Cerebellar nuclear complex (tissue), 1 donor: ENCODE measurements at places on chromosomes 4 and X.

DNA sequence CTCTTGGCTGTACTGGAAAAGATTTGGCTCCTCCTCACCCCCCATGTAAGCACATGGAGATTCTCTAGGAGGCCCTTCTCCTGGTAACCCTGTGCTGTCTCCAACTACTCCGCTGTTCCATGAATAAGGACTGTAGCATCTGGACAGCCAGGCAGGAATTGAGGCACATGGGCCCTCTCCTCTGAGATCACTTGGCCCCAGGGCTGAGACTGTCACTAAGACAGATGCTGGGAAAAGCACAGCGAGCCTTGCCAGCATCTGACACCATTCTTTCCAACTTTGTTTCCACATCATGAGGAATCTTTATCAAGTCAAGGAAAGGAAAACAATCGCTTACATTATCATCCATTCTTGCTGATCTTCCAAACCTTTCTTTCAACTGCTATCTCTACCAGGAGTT lies 222.6 kb upstream of the INTU start:
- DNase-seq, result no peak

- no peak for DNase-seq
These were observed 448.3 kb upstream of the ZFP42 start for GRCh38 chr4:187547316-187547715.

- DNase-seq, result no peak
These were observed 121.8 kb downstream of the TSPAN5 start for GRCh38 chr4:98536631-98537030.

- DNase-seq, result no peak
These were observed 159.8 kb upstream of the JADE1 start for GRCh38 chr4:128649575-128650205.

- no peak for DNase-seq
These were observed 70.6 kb downstream of the RNF150 start for GRCh38 chr4:141062651-141063050.

DNA sequence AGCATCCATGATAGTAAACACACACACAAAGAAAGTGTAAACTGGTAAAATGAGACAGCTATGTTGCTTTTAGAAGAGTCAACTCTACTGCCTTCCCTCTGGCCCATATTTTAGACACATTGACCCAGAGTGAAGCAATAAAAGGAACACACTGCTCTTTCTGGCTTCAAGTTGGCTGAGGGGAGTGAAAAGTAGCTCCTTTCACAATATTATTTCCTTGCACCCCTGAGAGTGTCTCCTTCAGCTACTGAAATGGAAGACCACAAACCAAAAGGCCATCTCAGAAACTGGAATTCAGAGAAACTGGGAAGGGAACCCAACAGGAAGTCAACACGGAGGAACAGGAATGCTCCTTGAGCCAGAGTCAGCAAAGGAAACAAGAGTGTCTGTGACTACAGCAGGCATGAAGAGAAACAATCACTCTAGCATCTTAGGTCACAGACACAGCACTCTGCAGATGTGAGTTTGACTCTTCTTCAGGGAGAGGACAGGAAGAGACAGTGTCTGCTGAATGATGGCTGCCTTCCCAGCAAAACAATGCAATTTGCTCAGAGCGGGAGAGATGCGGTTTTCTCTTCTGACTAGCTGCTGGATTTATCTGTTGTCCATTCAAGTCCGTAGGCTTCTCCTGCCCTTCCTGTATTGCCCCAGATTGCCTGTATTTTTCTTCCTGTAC lies 106.7 kb downstream of the SPATA18 start:
- DNase-seq, result no peak

GRCh38 chr4:155972098-155972497 lies 18.4 kb upstream of the CTSO start:
- DNase-seq, result no peak

- no peak for DNase-seq
These were observed 37.6 kb downstream of the FAM193A start for GRCh38 chr4:2574009-2574408.

GRCh38 chrX:150118476-150118875 lies 180.2 kb upstream of the EOLA2 start:
- DNase-seq, result no peak

DNA sequence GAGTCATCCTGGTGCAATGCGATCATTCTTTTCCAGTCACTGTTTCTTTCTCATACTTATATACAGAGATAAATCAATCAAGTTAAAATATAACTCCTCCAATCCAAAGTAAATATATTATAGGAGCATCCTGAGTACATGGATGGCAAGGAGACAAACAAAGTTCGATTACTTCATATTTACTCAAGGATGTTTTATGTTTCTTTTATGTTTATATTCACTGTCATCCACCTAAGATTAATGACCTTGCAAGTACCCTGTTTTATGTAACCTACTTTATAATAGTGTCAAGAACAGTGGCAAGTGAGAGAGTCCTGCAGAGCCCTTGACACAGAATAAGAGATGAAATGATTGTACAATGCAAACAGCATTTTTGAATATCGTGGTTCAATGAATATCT lies at the start of gene UGT2B11:
Gene UGT2B11 (minus strand): TSS at position 33 of the 400 bp plus-strand sequence. CDS start 26 bp downstream, at position 7.
- no peak for DNase-seq

DNA sequence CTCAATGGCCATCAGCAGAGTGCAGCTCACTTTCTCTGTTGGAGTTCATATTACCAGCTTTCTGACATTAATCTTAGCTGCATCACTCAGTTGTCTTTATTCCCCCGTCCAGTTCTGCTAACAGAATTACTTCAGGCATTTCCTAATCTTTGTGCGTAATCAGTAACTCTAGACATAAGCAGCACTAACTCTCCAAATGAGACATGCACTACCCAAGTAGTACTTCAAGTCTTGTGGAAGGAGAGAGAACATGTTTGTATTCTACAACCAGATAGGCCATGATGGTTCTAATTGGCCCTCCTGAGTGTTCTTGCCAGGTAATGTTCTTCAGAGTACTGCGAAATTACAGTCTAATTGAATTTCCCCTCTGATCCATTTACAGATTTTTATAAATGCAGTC lies 448.5 kb upstream of the RPS6KA3 start:
- no peak for DNase-seq

- no peak for DNase-seq
These were observed 566.3 kb downstream of the IL15 start for GRCh38 chr4:142202404-142203332.

DNA sequence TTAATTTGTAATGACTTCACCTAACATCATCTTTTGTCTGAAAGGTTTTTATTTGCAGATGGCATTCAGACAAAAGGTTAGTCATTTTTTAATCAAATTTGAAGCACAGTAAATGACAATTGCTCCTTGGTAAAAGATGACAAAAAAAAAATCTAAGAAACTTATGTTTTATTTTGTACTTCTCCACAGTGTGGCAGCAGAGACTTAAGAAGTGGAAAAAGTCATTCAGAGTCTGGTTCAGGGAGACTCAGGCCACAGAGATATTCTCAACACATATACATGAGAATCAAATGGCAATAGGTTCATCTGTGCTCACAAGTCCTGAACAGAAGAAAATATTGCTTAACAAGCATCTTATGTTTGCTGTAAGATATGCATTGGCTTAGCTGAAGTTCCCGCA lies 436.2 kb downstream of the KCNIP4 start:
- DNase-seq, result no peak

DNA sequence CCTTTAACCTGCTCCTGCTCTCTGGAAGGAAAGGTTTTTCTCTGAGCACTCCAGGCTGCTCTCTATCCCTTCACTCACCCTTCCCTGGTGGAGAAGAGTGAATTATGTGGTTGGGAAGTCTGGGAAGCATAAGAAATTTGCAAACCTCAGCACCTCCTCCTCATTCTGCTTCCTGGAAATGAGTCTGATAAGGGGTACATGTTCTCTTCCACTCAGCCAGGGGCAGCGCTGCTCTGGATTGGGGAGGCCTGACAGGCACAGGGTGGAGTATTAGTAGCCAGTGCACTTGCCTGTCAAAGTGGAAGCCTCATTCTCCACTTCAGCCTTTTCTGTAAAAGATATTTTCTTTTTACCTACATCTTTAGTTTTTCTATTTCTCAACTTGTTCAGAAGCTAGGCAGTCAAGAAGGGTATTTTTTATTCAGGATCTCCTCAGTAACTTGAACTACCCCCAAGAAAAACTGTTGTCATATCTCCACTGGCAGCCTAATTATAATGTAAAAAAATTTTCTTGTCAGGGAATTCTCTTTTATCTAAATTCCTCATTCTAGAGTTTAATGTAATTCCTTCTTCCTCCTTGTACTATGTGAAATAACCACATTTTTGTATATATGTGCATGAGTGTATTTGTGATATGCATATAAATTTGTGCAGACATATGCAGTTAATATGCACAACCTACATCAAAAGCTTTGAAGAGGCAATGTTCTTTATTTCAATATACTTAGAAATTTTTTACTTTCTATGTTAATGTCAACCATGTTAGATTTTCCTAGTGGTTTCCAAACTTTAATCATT lies 15.3 kb downstream of the ADAMTS3 start:
- DNase-seq, result no peak

GRCh38 chr4:99276417-99276816 lies 14.4 kb downstream of the ADH1A start:
- DNase-seq, result no peak

DNA sequence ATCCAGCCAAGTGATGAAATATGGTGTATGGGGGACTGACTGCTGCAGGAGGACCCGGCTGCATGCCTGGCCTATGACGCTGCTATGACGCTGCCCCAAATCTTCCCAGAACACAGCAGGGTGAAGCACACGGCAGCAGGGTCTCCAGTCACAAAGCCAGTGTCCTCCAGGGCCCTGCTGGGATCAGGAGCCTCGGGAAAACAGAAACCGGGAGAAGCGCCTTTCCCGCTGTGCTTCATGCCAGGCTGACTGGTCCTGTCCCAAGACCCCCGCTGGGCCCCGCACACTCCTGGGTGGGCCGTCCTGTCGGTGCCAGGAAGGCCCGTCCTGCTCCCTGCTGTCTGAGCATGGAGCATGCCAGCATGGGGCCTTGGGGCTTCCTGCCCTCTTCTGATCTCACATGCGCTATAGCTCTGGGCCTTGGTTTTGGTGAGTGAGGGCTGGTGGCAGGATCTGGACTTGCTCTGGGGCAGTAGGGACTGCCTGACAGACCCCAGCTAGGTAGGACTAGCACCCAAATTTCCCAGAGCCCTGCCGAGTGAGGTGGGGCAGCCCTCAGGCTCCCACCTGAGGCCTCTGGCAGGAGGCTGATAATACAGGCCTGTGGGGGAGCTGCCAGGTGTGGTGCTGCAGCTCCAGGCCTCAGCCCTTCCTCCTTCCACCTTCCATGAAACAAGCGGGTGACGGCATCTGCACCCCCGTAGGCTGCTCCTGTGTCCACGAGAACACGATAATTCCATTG lies 64.0 kb downstream of the ACOX3 start:
- DNase-seq, result no peak

- DNase-seq, result no peak
These were observed at the start of gene AMOT for GRCh38 chrX:112840382-112841113. TSS of gene AMOT (minus strand) at chrX:112840831. CDS start at chrX:112823126, 17,705 bp downstream.

DNA sequence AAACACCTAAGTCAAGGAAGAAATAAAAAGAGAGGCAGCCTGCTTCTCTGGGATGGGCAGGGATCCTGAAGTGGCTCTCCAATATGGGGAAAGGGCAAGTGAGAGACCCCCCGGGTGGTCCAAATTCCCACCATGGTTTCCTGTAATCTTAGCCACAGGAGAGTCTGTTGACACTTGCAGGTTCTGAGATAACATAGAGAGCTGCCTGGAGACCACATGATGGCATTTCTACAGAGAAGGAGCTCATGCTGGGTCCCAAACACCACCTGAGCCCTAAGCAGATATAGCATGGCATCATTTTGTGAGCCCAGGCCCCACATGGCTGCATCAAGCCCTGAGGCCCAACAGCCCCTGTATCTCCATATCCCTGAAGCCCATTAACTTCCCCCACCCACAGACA lies 26.1 kb downstream of the PABPC1L2B start:
- DNase-seq, result no peak

DNA sequence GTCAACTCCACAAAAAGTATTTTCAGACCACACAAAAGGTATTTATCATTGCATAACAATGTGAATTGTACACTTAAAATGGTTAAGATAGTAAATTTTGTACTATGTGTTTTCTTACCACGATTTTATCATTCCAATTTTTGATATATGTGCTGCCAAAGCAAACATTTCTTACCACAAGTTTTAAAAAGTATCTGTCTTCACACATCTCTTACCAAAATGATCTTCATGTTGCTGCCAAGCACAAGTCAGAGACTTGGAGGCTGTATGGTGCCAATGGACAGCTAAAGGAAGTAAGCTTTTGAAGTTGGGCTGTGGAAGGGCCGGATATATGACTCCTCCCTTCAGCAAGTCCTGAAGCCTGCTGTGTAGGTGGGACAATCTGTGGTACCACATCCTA lies 67.9 kb downstream of the TMLHE start:
- no peak for DNase-seq

GRCh38 chr4:84484236-84484635 lies 14.9 kb downstream of the NKX6-1 start:
- DNase-seq, result no peak

DNA sequence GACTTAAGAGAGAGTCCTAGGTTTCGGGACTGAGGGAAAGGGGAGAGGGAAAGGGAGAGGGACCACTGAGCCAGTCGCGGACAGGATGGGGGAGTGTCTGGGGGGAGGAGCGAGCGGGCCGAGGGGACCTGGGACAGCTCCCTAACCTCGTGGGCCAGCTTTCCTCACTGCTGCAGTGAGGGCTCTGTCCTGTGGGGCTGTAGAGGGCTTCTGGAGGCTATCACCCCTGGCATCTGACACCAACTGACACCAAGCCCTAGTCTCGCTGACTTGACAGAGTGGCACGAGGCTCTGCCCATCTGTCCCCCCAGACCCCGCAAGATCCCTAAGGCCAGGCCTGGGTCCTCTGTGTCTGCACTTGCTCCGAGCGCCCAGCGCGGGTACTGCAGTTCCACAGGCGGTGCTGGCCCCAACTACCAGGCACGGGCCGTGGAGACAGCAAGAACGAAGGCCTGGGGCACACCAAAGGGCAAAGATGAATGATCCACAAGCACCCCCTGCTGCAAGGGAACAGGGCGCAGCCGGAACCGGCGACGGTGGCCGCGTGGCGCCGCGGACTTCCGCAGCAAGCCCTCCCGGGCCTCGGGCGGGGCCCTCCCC lies 465 bp downstream of the HAUS7 start:
- no peak for DNase-seq
